ENCODE measurements at places on chromosomes 3 and 15.
A peak's percentile ranks its signal among the peaks of the same experiment; 100 is the strongest.

DNA sequence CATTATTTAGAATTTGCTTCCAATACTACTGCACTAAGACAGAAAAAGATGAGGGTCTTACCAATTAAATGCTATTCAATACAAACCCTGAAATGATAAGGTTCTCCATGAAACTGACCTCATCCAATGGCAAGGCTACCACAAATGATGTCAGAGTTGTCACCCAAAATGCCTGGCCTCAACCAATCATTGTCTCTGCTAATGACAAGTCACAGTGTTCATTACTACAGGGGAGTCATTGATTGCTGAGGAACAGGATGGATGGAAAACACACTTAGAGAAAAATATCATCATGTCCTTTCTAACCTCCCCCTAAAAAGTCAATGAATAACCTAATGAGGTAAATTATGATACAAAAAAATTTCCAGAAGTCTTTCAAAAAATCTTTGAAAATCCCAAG is 91.0 kb downstream of the FOXP1 start:
- no peak for DNase-seq

GRCh38 chr3:108833611-108834010 is 11.0 kb downstream of the TRAT1 start:
- DNase-seq, result no peak

DNA sequence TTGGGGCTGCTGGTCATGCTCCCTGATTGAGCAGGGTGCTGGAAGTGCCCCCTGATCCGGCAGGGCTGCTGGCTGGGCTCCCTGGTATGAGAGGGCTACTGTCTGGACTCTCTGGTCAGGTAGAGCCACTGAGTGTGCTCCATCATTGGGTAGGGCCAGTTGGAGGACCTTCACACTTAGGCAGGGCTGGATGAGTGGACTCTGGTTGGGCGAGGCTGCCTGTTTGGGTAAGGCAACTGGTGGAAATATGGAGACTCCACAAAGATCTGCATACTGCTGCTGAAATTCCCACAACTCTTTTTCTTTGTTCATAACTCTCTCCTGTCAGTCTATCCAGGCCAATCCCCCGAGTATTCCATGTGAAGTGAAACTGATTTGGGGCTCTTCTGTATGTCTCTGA is 80.8 kb downstream of the CD200 start:
- no peak for DNase-seq

GRCh38 chr15:70829371-70830166 is 24.4 kb downstream of the LARP6 start:
- no peak for DNase-seq

DNA sequence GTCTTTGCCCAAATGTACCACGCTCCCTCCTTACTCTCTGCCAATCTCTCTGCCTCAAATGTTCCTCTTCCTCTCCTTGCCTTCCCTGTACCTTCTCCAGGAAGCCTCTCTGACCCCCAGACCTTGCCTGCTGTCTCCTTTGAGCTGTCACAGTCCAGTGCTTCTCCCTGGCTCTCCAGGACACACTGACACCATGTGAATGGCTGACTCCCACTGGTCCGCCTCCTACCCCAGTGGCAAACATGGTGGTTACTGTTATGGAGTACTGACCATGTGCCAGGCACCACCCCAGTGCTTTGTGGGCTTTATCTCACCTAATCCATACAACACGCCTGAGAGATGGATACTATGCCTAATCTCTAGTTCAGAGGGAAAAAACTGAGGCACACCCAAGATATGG is 141.9 kb downstream of the TPRA1 start:
- no peak for DNase-seq

DNA sequence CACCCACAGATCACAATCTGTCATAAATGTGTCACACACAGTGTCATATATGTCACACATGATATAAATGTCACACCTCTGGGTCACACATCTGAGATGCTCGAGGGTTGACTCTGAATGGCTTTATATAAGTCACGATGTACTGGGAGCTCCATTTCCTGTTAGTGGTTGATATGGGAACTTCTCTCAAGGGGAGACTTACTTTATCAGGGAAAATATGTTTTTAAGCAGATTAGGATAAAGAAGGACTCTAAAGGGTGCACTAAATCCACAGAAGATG is 83.9 kb upstream of the MEF2A start:
- no peak for DNase-seq

DNA sequence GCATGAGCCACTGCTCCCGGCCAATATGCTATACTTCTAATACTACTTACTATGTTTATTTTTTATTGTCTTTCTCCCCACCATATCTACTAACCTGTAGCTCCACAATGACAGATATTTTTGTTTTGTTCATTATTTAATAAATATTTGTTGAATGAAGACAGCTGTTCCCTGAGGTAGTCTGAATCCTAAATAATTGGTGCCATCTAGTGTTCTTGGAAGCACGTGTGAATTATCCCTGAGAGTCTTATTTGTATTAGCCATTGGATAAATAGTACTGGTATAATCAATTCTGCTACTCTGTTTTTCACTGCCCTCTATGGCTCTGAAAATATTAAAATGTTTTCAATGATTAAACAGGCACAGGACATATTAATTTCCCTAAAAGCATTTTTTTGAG is 5.6 kb upstream of the APPL1 start:
- DNase-seq, result no peak

GRCh38 chr15:66224946-66225345 is 28.6 kb downstream of the MEGF11 start:
- DNase-seq, result no peak

- DNase-seq, result no peak
Observed at GRCh38 chr15:32833379-32833821, 115.6 kb downstream of the GREM1 start.

- DNase-seq, result no peak
Observed at GRCh38 chr15:25406261-25406660, 32.6 kb downstream of the UBE3A start.

- no peak for DNase-seq
Observed at GRCh38 chr15:63212050-63213004, 22.9 kb downstream of the RAB8B start.

DNA sequence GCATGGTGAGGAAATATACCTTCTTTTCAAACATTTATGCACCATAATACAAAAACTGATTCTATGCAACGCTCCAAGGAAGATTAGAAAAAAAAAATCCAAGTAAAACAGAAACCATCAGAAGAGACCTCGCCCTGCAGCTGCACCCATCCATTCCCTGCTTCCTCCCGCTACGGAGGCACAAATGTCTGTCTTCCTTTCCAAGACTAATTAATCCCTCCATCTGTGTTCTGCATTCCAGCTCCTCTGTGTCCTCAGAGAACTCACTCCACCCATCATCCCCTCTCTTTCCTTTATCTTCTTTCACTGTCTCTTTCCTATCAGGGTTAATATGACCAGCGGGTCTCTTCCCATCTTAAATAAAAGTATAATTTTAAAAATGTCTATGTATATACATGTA is 196.1 kb downstream of the ADAMTSL3 start:
- DNase-seq, result no peak

- DNase-seq, result no peak
Observed at GRCh38 chr3:13771496-13771895, 108.4 kb downstream of the WNT7A start.

GRCh38 chr3:59553076-59553475 is 503.3 kb upstream of the CFAP20DC start:
- no peak for DNase-seq

GRCh38 chr15:98440917-98441316 is 207.4 kb upstream of the IGF1R start:
- no peak for DNase-seq

GRCh38 chr3:67497746-67498145 is 156.7 kb downstream of the SUCLG2 start:
- DNase-seq, result no peak

- peak; percentile 17 for DNase-seq
Observed at GRCh38 chr3:183984749-183985729, 32.6 kb downstream of the ABCC5 start.

GRCh38 chr3:182921665-182922355 is 58.5 kb downstream of the DCUN1D1 start:
- no peak for DNase-seq

DNA sequence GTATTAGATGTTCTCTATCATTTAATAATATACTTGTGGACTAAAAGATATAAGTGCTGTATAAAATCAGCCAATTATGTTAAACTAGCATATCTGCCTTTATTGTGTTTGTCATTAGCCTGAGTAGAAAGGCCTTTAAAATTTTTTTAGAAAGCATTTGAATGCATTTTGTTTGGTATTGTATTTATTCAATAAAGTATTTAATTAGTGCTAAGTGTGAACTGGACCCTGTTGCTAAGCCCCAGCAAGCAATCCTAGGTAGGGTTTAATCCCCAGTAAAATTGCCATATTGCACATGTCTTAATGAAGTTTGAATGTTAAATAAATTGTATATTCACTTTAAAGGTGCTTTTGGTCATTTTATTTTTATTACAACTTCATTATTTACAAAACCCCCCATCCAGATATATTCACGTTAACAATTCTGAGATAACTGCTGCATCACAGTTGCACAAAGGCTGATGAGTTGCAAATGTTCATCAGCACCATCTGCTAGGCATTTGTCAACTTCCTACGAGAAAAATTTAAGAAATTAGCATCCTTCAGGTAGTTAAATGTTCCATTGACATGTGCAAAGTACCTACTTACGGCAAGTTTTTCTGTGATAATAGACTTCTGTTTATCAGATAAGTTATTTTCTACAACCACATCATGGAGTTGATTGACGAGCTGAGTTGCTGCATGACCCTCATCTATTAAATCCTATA is 6.3 kb downstream of the EIF4A2 start:
- DNase-seq, result no peak

- DNase-seq, result no peak
Observed at GRCh38 chr3:182904164-182904563, 76.2 kb downstream of the DCUN1D1 start.

DNA sequence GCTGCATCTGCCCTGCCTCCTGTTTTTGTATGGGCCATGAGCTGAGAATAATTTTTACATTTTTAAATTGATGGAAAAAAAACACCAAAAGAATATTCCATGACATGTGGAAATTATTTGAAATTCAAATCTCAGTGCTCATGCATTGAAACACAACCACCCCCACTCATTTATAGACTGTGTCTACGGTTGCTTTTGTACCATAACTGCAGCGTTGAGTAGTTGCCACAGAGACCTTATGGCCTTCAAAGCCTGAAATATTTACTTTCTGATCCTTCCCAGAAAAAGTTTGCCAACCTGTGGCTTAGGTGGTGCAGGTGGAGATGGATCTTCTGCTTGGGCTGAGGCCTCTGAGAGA is 28.1 kb downstream of the ARNT2 start:
- DNase-seq, result no peak
